ENCODE measurements at places on chromosomes 13 and 19. TPM values are rescaled to one million over a fixed set of nuclear protein-coding genes. Genes with fewer than 3 reads are reported as not detected.

GRCh38 chr19:18230941-18231734 is 4.9 kb upstream of the PDE4C start:
- no peaks in the 10 kb centered on the region for H3K36me3 ChIP-seq
- DNase-seq: no peak
- no peaks in the 10 kb centered on the region for H3K27me3 ChIP-seq
- H3K27ac ChIP-seq: no peak overlapping the region
- H3K4me3 ChIP-seq: no peak overlapping the region

- H3K27ac ChIP-seq: no peak overlapping the region
- H3K36me3 ChIP-seq: no peaks in the 10 kb centered on the region
- no peak overlapping the region for H3K4me3 ChIP-seq
- DNase-seq: peak; percentile 21
- H3K27me3 ChIP-seq: no peaks in the 10 kb centered on the region
These were observed 50.8 kb downstream of the USP12 start for GRCh38 chr13:27120811-27121210.

- H3K27me3 ChIP-seq: no peaks in the 10 kb centered on the region
- peaks cover 5% of the 10 kb centered on the region for H3K4me1 ChIP-seq
- DNase-seq: no peak
- H3K36me3 ChIP-seq: no peaks in the 10 kb centered on the region
- H3K27ac ChIP-seq: no peak overlapping the region
- no peak overlapping the region for H3K4me3 ChIP-seq
These were observed 2.2 kb upstream of the COX6B1 start for GRCh38 chr19:35645680-35646511.

The KLF1 gene
- 2.2 TPM for total RNA-seq

The PGLYRP2 gene
- not detected for total RNA-seq

The SIGLEC8 gene
- total RNA-seq: not detected

DNA sequence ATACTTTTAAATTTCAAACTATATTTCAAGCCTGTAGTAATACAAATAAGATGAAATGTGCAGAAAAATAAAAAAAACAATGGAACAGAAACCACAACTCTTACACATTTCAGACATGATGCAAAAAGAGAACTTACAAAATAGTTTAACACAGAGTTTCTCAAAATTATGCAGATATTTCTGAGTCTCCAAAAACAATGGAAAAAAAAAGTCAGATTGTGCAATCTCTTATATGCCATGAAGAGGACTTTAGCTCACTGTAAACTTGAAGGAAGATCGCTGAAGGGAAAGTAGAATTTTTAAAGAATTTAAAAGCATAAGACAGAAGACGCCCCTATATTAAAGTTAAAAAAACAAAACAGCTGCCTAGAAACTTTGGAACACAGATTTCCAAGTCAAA is 20.4 kb downstream of the ZNF708 start:
- H3K4me3 ChIP-seq: no peak overlapping the region
- no peaks in the 10 kb centered on the region for H3K27me3 ChIP-seq
- no peak for DNase-seq
- no peak overlapping the region for H3K27ac ChIP-seq
- peaks cover 15% of the 10 kb centered on the region for H3K36me3 ChIP-seq
